ENCODE measurements at places on chromosomes 12 and 14.

DNA sequence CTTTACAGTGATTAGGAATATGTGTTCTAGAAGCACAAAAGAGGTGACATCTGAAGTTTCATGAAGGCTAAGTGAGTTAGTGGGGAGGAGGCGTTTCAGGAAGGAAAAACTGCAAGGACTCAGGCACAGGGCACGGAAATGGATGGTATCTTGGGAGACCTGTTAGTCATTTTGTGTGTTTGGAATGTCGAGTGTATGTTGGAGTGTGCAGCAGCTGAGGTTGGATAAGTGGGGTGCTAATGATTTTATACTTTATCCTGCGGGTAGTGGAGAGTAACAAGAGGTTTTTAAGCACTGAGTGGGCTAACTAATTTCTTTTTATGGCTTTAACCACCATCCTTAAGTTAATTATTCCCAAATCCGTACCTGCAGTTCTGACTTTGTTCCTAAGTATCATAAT is 571.5 kb upstream of the FBXO33 start:
- no peak for DNase-seq

DNA sequence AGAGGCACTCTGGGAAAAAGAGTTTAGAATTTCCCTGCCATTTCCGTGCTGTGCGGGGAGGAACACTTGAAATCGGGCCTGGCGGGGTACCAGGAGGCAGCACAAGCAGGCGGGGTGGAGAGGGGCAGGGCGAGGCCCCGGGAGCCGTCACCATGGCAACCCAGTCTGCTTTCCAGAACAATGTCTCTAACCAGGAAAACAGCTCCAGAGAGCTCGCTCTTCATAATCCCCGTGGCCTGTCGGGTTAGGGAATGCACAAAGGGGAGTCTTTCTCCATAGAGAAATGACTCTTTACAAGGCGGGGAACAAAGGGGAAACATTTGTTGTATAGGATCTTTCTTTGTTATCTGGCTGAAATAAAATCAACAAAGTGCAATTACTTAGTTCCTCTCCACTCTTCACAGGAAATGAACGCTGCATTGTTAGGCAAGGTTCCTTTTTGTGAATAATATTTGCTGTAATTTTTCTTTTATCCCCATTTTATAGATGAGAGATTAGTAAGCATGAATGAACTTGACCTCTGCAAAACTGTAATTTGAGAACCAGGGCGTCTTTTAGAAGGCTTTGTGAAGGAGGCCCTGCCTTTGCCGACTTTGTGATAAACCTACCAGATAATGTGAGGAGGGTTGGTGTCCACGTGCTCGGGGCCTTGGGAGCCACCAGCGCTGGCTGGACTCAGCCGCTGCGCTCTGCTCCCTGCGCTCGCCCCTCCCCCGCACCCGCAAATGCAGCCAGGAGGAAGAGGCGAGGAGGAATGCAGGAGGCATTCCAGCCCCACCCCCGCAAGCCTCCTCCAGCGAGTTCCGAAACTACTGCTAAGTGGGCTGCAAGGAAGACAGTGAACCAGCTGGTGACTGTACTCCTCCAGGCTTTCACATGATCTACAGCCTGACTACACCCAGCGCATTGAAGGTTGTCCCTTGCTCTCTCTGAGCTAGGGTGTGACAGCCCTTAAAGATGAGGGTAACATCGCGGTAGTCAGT is 105.2 kb upstream of the ATF7IP start:
- DNase-seq = peak; percentile 54

GRCh38 chr14:39212034-39212433 is 21.7 kb upstream of the MIA2 start:
- DNase-seq = no peak

GRCh38 chr14:61421212-61421923 is 100.0 kb downstream of the PRKCH start:
- no peak for DNase-seq

GRCh38 chr12:16492240-16492639 is 113.7 kb downstream of the LMO3 start:
- DNase-seq = no peak

GRCh38 chr14:61563162-61563511 is 132.2 kb upstream of the HIF1A start:
- DNase-seq = no peak

All from frontal cortex (tissue), 4 donors.